ENCODE measurements at places on chromosomes 7 and 10.

DNA sequence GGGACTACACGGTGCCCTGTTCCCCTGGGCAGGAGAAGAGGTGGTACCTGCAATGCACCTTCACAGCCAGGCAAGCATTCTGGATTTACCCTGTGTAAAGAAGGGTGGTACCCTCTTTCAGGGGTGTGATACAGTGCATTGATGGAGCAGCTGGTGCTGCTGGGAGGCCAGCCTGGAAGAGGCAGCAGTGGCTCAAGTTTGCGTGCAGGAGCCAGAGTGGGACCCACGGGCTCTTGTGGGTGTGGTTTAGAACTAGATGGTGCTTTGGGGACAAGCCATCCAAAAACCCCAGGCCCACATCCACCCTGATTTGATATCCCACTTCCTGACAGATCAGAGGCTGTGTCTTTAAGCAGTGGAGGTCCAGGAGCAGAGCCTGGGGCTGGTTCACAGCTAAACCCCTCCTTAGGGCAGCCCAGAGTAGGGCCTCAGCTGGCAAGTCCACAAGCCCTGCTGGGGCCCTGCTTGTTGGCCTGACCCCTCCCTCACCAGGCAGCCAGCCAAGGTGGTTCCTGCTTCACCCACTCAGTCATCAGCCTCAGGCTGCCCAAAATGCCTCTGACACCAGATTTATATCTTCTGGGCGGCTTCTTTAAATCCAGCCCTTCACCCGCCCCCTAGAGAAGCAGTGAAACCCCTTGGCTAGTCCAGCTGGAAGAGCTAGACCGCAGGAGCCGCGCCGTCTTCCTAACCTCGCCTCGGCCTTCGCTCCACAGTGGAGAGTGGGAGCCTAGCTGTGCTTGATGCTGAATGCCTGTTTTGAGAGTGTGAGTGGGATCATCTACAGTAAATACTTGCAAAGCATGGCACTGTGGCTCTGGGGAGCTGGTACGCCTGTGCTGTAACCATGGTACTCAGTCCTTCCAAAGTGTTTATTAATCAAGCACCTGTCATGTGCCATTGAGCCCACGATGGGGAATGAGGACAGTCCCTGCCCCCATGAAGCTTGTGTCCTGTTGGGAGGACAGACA, 1.4 kb upstream of the ASIC3 start:
- DNase-seq: no peak

DNA sequence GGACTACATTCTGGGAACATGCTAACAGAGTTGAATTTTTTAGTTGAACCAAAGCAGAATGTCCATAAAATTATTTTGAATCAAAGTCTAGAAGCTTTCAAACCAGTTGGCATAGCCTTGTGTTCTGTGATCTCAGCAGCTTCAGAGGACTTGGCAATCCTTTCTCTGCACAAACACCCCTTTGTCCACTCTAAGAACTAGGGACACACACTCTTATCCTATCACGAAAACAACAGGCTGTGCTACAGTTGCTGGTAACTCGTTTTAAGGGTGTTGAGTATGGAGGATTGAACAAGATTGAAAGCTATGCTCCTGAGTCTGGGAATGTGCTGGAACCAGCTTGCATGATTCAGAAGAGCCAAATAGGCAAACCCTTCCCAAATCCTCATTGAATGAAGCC, 76.4 kb upstream of the PRSS58 start:
- DNase-seq: no peak

DNA sequence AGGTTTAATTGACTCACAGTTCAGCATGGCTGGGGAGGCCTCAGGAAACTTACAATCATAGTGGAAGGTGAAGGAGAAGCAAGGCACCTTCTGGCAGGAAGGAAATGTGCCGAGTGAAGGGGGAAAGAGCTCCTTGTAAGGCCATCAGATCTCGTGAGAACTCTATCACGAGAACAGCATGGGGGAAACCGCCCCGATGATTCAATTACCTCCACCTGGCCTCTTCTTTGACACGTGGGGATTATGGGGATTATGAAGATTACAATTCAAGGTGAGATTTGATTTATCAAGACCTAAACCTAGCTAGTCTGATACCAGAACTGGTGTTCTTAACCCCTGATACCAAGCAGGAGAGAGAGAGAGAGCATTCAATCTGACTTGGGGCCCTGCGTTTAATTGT, 258.7 kb downstream of the PTEN start:
- DNase-seq: no peak

DNA sequence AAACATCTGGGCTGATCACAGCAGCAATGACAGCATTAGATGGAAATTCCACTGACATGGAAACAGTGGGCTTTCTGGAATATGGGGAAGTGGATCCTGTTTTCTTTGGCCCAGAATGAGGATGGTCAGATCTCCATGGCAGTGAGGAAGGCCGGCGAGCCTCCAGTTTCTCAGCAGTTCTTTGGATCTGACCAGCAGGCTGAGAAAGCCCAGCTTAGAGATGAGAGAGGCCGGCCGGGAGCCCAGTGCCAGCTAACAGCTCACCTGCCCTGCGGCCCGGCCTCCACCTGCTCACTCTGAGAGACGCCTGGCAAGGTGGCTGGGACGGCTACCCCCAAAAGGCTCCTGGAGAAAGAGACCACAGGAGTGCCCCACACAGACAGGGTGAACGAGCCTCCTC, 24.2 kb downstream of the GPER1 start:
- no peak for DNase-seq

DNA sequence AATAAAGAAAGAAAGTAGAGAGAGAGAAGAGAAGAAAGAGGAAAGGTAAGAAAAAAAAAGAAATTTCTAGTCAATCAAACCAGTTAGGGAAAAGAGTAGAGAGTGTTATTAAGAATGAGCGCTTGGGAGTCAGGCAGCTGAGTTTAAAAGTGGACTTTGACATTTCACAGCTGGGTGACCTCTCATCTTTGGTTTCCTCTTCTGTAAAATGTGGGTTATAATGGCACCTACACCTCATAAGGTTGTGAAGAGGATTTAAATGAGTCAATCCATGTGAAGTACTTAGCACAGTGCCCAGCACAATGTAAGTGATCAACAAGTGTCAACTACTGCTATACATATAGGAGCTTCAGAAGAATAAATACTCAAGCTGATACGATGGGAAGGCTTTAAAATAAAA, 12.2 kb downstream of the HOXA1 start:
- no peak for DNase-seq

GRCh38 chr7:4531236-4531635, 150.9 kb upstream of the FOXK1 start:
- DNase-seq: no peak

DNA sequence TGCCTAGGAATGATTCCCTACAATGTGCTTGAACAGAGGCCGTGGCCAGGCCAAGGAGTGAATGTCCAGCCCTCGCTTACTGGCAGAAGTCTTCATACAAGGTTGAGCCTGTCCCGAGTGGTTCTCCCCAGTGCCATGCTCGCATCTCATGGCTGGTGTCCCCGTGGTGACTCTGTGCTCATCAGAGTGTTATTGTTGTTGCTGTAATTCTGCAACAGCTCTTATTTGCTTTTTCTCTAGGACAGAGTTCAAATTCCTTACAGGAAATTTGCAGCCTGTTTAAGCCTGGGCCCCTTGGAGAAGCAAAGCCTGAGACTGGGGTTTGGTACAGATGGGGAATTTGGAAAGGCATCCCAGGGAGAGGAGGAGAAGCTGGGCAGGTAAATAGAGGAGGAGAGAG, 157.7 kb upstream of the PRR15 start:
- DNase-seq: no peak
